ENCODE measurements at places on chromosomes 3 and 15. TPM values are rescaled to one million over a fixed set of nuclear protein-coding genes. Genes with fewer than 3 reads are reported as not detected.

- no peak for DNase-seq
Observed at GRCh38 chr3:80079886-80080285, 312.1 kb upstream of the ROBO1 start.

DNA sequence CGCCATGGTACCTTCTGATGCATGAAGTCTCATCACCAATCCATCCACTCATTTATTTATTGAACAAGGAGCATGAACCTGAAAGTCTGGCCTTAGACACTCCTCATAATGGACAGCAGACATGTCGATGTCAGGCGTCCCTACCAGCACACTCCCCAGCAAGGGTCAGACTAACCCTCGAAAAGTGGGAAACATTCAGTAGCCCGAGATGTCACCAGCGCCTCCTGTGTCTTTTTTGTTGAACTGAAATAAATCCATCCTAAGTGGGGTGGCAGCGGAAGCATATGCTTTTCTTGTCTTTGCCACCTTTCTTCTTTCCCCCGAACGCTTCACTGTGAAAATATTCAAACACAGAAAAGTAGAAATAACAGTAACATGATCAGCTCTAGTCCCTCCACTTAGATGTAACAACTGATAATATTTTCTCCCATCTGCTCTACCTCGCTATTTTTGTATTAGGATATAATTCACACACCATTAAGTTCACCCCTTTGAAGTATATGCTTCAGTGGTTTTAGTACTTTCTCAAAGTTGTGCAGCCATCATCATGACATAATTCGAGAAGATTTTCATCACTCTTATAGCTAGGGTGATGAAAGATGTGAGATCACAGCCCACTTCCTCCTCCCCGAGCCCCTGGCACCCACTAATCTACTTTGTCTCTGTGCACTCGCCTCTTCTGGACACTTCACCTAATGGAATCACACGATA lies 121.6 kb downstream of the ADAMTS17 start:
- peak; percentile 35 for DNase-seq

TMEM40 gene
- not detected for total RNA-seq

CCR9 gene
- not detected for total RNA-seq

- DNase-seq: peak; percentile 75
Observed at GRCh38 chr3:130925628-130926027, 31.7 kb downstream of the ATP2C1 start.

TRAK1 gene
- total RNA-seq: 39.2 TPM

- peak; percentile 74 for DNase-seq
Observed at GRCh38 chr15:95470997-95471689, 859.4 kb upstream of the NR2F2 start.
